Glomerular endothelial cell (primary cell): ENCODE measurements at places on chromosomes 16 and 17.

DNA sequence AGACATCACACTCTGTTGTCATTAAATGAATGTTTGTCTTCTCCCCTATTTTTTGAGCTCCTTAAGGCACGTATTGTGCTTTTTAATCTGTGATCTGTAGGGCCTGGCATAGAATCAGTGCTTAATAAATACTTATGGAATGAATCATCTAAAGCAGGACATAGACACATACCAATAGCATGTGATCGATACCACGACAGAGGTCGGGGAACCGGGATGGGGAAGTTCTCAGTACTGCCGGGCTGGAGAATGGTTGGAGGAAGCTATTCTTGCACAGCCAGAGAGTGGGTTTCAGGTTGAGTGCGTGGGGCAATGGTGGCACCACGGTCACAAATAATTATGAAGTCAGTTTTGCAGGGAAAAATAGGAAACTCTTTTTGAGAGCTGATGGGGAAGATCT lies 26.8 kb downstream of the NLRP1 start:
- no peak for DNase-seq

DNA sequence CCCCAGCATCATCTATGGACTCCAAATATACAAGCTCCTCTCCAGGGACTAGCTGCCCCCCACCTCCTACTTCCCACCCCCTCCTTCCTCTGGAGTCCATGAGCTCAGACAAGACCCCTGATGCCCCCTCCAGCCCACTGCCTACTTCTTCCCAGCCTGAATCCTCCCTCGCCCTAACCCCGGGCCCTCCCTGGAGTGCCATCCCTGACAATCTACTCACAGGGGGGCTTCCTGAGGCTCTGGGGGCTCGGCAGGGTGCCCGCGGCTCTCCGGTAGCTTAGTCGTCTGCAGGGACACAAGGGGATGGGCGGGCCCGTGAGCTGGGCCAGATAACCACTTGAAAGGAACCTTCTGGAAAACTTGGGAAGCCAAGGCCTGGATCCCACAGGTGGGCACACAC lies 15.1 kb downstream of the MPP3 start:
- no peak for DNase-seq

GRCh38 chr17:72299100-72299499 lies 178.3 kb downstream of the SOX9 start:
- no peak for DNase-seq

- DNase-seq: no peak
Observed at GRCh38 chr16:9827062-9827752, 355.0 kb downstream of the GRIN2A start.

GRCh38 chr16:66273644-66274334 lies 92.7 kb upstream of the CDH5 start:
- no peak for DNase-seq

DNA sequence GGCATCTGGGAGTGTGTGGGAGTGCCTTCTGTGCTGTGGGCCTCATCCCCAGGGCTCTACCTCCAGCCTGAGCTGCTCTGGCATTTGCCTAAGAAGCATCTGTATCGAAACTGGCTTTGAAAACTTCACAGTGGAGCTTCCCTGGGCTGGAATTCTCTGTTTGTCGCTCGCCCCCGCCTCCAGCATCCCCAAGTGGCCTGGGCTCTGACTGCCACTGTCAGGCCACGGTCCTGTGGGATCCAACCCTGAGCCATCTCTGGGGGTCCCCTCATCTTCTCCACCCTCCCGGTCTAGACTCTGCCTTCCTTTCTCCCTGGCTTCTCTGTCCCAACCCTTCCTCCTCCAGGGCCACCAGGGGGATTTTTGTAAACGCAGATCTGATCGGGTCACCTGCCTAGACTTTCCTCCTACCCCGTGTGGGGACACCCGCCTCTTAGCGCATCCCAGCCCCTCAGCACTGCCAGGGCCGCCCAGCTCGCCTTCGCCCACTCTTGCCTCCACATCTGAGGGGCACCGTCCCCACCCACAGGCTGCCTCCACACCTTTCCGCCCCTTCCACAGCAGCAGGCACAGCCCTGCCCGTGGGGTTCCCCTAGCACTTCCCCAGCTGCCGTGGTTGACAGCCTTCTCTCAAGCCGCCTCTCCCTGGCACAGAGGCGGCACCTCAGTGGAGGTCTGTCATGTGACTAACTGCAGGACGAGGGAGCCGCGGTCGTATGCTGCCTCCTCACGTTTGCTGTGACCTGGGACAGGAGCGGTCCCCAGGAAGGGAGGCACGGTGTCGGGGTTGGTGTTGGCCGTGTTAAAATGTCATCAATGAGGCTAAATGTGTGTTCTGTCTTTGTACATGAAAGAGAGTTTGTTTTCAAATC lies 12.0 kb downstream of the TBC1D24 start:
- DNase-seq: no peak
